ENCODE measurements at places on chromosomes 16 and 17.

- peak; percentile 8 for DNase-seq
Observed at GRCh38 chr17:79294459-79295071, 219.9 kb downstream of the ENGASE start.

- DNase-seq, result no peak
Observed at GRCh38 chr16:88355389-88356123, 27.2 kb upstream of the ZNF469 start.

GRCh38 chr17:48910370-48910769 is 2.2 kb downstream of the UBE2Z start:
- DNase-seq, result no peak

- no peak for DNase-seq
Observed at GRCh38 chr17:40602445-40603443, 37.5 kb upstream of the CCR7 start.

GRCh38 chr16:59113004-59113670 is 379.0 kb upstream of the GOT2 start:
- DNase-seq, result no peak

Data from CD8-positive, alpha-beta memory T cell (primary cell).